SW480 (cell line): ENCODE measurements at places on chromosomes 3 and 15.

- no peak for DNase-seq
Measured at GRCh38 chr15:28456476-28457395, 76.0 kb downstream of the GOLGA8G start.

- no peak for DNase-seq
Measured at GRCh38 chr3:120039642-120040610, 54.3 kb downstream of the GSK3B start.

GRCh38 chr15:88563638-88564037, 17.2 kb upstream of the DET1 start:
- no peak for DNase-seq

DNA sequence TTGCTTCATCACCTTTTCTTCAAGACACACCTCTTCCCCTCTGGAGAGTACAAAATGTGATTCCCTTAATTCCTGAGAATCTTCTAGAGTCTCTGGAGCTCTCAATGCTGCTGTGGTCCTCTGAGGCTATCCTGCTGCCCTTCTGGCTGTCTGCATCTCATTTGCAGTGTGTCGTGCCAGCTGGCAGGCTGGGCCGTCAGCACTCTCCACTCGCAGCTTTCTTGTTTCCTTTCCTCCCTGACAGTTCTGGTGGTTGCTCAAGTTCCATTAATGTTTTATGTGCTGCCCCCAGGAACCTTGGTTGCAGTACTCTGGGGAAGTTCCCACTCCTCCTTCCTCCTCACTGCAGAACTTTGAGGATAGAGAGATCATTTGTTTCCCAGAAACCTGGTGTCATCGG, 210.8 kb upstream of the ROPN1 start:
- no peak for DNase-seq

DNA sequence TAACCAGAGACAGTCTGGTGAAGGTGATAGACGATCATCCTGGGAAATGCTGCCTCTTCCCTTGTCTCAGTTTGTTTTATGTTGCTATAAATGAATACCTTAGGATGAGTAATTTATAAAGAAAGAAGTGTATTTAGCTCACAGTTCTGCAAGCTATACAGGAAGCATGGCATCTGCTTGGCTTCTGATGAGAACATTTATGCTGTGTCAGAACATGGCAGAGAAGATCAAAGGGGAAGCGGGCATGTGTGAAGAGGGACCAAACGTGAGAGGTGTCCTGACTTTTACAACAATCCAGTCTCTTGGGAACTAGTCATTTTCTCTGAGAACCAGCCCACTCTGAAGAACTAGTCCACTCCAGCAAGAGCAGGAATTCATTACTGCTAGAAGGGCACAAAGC, 9.6 kb downstream of the CMC1 start:
- no peak for DNase-seq

- no peak for DNase-seq
Measured at GRCh38 chr3:33030246-33030645, 66.7 kb downstream of the GLB1 start.

DNA sequence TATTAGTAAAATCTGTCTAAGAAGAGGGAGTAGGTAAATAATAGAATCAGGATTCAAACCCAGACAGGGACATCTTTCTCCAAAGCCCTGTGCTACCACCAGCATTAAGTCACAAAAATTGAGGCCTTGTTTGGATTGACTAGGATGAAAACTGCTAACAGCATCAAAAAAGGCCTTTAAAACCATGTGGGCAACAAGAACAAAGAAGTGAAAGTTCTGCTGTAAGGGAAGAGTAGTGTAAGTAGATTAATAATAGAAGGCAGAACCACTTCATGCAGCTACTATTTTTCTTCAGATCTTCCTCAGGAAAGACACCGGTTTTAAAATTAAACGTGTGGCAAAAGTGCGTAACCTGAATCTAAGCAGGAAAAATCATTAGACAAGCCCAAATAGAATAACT, 15.3 kb upstream of the KBTBD12 start:
- DNase-seq = no peak

GRCh38 chr3:11288021-11288491, 15.9 kb downstream of the ATG7 start:
- no peak for DNase-seq

- DNase-seq = no peak
Measured at GRCh38 chr15:83545804-83546511, 98.8 kb downstream of the SH3GL3 start.

DNA sequence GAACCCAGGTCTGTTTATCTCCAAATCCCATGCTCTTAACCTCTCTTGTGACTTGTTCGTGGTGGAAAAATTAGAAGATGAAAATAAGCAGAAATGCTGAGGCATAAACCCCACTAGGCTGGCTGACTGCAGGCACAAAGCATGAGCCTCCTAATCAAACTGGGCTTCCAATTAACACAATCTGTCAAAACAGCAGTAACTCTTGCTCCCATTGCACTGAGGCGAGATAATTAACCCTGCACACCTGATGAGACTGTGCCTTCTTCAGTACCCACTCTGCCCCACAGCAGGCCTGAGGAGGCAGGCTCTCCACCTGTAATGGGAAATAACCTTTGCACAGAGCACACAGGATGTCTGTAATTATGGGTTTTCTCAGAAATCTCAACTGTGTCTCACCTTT, 284.4 kb upstream of the WNT5A start:
- no peak for DNase-seq

DNA sequence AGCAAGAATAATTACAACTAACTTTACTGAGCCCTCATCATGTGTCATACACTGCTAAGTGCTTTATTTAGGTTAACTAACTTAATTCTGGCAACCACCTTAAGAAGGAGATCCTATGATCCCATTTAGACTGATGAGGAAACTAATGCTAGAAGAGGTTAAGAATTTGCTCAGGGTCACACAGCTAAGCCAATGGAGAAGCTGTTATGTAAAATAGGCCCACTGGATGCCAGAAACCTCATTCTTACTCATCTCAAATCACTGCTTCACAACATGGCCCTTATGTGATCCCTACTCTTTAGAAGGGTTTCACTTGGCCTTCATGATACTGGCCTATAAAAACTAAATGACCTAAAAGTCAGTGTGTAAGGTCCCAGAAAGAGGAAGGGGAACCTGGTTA, 41.2 kb downstream of the IMPG2 start:
- DNase-seq = no peak

DNA sequence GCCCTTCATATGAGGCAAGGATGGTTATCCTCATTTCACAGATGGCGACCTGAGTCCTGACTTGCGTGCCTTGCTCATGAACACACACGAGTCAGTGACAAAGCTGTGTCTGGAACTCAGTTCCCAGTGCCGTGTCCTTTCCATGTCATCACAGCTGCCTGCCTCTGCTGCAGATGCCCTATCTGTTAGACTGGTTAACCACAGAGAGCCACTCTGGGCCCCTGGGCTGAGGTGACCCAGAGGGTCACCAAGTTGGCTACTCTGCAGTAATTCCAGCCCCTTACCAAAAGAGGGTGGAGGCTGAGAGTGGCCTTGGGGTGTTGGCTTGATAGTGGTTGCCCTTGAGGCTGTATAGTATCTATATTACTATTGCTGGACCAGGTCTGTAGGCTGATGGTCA, 41.0 kb downstream of the RAB11A start:
- no peak for DNase-seq

GRCh38 chr3:72379500-72380187, 468.6 kb downstream of the SHQ1 start:
- no peak for DNase-seq

GRCh38 chr3:98731720-98732285, 31.3 kb upstream of the ST3GAL6 start:
- no peak for DNase-seq

- no peak for DNase-seq
Measured at GRCh38 chr3:73621388-73621787, 3.4 kb downstream of the PDZRN3 start.

GRCh38 chr3:126516936-126517290, 660 bp downstream of the UROC1 start:
- DNase-seq = no peak

GRCh38 chr3:127286571-127287140, 1.2 kb downstream of the PRR20G start:
- DNase-seq = peak; percentile 61

DNA sequence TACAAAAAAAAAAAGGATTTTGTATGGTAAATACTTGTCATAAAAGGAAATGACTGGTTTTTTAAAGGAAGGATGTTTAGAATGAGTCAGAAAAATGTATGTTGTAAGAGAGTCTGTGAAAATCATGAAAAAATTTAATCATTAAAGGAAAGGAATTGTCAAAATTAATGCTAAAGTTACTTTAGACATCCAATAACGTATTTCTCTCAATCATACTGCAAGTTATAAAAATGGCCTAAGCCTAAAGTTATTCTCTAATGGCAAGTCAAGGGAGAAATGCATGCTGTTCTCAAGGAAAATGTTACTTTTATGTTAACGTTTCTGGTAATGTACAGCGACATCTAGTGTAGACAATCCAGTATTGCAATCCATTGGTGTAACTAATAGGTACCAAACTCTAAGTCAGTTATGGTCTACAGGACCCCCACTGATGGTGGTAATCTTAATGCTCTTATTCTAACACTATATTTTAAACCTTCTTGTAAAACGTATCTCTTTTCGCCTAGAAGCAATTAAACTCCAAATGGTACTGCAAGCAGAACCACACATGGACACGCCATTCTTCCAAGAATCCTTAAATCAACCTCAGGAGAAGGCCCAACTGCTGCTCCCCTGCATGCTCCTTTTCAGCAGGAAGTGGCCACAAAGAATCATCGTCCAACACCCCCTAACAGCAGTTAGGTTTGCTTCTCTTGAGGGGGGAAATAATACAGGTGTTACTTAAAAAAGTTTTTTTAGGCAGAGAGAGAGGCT, 35.2 kb downstream of the NCEH1 start:
- DNase-seq = peak; percentile 41

- no peak for DNase-seq
Measured at GRCh38 chr3:132596326-132596725, 744 bp upstream of the ACKR4 start.

- DNase-seq = no peak
Measured at GRCh38 chr3:139687431-139687830, 9.7 kb upstream of the NMNAT3 start.

GRCh38 chr3:152976239-152976638, 141.3 kb downstream of the P2RY1 start:
- no peak for DNase-seq
